ENCODE measurements at places on chromosomes 4 and X.

DNA sequence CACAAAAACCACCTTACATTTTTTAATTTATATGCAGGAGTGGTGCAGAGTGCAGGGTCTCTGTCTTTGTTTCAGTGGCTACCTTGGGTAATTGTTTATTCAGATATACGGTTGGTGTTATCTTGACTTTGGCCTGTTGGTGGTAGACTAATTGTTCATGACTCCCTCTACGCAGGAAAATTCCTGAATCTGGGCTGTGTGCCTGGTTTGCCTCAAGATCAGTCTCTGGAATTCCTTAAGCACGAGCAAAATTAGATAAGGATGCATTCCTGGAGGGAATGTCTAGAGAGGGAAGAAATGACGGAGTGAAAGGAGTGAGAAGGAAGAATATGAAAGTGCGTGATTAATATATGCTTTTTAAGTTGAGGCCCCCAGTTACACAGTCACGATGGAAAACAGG lies 576.9 kb upstream of the PCDH10 start:
- DNase-seq, result no peak
- no peaks in the 10 kb centered on the region for H3K27me3 ChIP-seq
- no peaks in the 10 kb centered on the region for H3K36me3 ChIP-seq
- no peak overlapping the region for H3K4me3 ChIP-seq
- no peaks in the 10 kb centered on the region for H3K4me1 ChIP-seq

GRCh38 chr4:188106454-188106853 lies 2.9 kb downstream of the TRIML2 start:
- H3K4me1 ChIP-seq, result peaks cover 32% of the 10 kb centered on the region
- no peak overlapping the region for H3K4me3 ChIP-seq
- no peaks in the 10 kb centered on the region for H3K27me3 ChIP-seq
- H3K36me3 ChIP-seq, result no peaks in the 10 kb centered on the region

DNA sequence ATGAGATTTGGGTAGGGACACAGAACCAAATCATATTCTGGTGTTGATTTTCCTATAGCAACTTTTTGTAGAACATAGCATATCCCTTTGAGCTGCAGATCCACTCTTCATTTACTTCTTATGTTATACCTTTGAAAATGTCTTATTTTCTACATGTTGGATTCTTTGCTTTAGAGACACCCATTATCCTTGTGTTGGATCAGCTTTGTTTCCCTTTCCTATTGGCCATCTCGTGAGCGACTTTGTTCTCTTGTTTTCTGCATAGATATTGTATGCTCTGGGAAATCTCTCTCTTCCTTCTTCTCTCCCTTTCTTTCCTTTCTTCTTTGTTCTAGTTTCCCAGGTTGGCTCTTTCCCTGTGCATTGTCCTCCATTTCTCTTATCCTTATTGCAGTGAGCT lies 59.6 kb downstream of the DRD5 start:
- H3K27me3 ChIP-seq, result no peaks in the 10 kb centered on the region
- H3K4me1 ChIP-seq, result no peaks in the 10 kb centered on the region
- H3K36me3 ChIP-seq, result no peaks in the 10 kb centered on the region
- no peak for DNase-seq
- no peak overlapping the region for H3K4me3 ChIP-seq
- H3K27ac ChIP-seq, result no peak overlapping the region

- H3K27me3 ChIP-seq, result no peaks in the 10 kb centered on the region
- no peak for DNase-seq
- H3K4me1 ChIP-seq, result no peaks in the 10 kb centered on the region
These were observed 34.4 kb upstream of the ARHGEF6 start for GRCh38 chrX:136814847-136815750.

DNA sequence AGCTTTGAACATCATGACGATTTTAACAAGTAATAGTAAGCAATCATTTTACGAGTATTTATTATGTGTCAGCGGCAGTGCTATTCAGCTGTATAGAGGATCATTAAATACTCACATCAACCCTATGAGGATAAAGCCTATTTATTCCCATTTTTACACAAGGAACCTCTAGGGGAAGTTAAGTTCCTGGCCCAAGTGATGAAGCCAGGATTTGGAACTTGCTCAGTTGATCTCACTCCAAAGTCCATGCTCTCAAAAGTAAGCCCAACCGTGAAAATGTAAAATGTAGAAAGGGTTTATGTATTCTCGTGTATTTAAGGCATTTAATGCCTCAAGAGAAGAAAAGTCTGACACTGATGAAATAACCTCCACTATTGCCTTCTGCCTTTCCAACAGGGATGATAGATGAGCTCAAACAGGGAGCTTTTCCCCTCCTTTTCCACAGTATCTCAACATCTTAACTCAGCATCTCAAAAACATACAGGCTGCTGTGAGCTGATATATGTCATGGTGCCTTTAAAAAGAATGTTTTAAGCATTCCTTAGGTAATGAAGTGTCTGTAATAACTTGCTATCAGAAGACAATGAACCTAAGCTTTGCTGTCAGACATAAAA lies 35.0 kb upstream of the PLA2G12A start:
- no peaks in the 10 kb centered on the region for H3K36me3 ChIP-seq
- H3K27me3 ChIP-seq, result no peaks in the 10 kb centered on the region
- H3K4me3 ChIP-seq, result no peak overlapping the region
- no peak overlapping the region for H3K27ac ChIP-seq
- no peak for DNase-seq
- H3K4me1 ChIP-seq, result no peaks in the 10 kb centered on the region

DNA sequence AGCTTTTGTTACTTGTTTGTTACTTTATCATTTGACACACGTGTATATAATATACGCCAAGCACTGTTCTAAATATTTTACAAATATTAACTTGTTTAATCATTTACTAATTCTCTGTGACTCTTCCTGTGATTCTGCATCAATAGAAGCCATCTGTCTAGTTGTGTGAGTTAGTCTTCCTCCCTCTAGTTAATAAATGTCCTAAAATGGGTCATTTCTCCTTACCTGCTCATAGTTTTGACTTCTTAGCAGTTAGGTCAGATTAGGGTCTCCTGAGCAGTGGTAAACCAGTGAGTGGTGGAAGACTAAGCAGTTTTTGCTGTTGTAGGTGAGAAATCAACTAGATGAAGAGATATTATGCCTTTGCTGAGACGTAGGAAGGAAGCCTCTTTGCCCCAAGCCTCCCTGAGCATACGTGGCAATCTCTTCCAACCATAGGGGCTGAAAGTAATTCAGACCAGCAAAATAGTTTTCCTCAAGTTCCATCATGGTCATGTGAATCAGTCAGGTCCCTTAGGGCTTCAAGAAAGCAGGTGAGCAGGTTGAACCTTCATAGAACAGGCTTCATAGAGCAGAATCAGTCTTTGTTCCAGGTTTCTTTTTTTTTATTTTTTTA lies 38.7 kb upstream of the THOC2 start:
- no peak overlapping the region for H3K4me3 ChIP-seq
- H3K27ac ChIP-seq, result peak overlapping the region; percentile 81
- H3K36me3 ChIP-seq, result no peaks in the 10 kb centered on the region
- DNase-seq, result no peak
- peaks cover 9% of the 10 kb centered on the region for H3K4me1 ChIP-seq

GRCh38 chrX:80334583-80334982 lies 85.7 kb upstream of the TENT5D start:
- no peak overlapping the region for H3K27ac ChIP-seq
- no peak for DNase-seq
- H3K36me3 ChIP-seq, result no peaks in the 10 kb centered on the region
- H3K27me3 ChIP-seq, result no peaks in the 10 kb centered on the region
- no peak overlapping the region for H3K4me3 ChIP-seq

- H3K36me3 ChIP-seq, result no peaks in the 10 kb centered on the region
- no peaks in the 10 kb centered on the region for H3K27me3 ChIP-seq
- H3K27ac ChIP-seq, result no peak overlapping the region
- DNase-seq, result no peak
- no peaks in the 10 kb centered on the region for H3K4me1 ChIP-seq
These were observed 39.2 kb upstream of the CYSLTR1 start for GRCh38 chrX:78366576-78366975.

DNA sequence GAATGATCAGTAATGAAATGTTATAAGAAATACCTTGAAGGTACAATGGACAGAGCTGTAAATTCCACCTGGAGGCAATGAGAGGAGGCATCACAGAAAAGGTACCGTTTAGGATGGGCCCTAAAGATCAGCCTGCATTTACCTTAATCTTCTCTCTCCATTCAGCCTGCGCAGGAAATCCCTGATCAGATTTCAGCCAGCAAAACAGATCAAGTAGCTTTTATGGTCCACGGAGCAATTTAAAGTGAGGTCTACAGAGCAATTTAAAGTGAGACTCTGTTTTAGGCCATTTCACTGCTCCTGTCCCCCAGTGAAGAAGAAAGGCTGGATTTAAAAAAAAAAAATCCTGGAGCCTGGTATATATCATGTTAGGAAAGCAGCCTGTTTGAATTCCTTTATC lies 195.1 kb upstream of the VCX start:
- H3K36me3 ChIP-seq, result no peaks in the 10 kb centered on the region
- no peaks in the 10 kb centered on the region for H3K27me3 ChIP-seq
- no peak overlapping the region for H3K27ac ChIP-seq
- no peak overlapping the region for H3K4me3 ChIP-seq
- no peak for DNase-seq

GRCh38 chrX:119885554-119886428 lies 9.9 kb upstream of the AKAP14 start:
- H3K4me1 ChIP-seq, result peaks cover 7% of the 10 kb centered on the region
- no peak overlapping the region for H3K27ac ChIP-seq
- H3K36me3 ChIP-seq, result no peaks in the 10 kb centered on the region

- no peaks in the 10 kb centered on the region for H3K27me3 ChIP-seq
- no peak for DNase-seq
- no peak overlapping the region for H3K27ac ChIP-seq
- 0 out of 2 replicates have a peak, but pooled peaks cover 5% of the 10 kb centered on the region for H3K4me1 ChIP-seq
- no peaks in the 10 kb centered on the region for H3K36me3 ChIP-seq
These were observed 39.7 kb downstream of the MND1 start for GRCh38 chr4:153384160-153384559.

DNA sequence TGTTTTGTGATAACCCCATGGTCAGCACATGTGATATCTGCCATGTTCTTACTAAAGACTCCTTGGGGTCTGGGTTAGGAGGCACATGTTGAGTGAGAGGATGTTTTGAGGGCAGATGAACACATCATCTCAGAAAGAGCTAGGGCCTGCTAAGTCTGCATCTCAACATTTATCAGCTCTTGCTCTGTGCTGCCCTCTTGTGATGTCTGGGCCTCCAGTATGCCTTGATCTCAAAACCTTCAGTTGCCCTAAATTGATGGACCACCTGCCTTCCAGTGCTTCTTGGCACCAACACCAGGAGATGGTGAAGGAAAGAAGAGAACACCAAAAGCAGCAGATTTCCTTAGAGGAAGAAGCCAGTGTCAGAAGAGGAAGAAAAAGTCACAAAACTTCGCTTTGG lies 22.5 kb downstream of the MID1 start:
- H3K4me1 ChIP-seq, result peaks cover 4% of the 10 kb centered on the region
- no peaks in the 10 kb centered on the region for H3K36me3 ChIP-seq
- H3K27me3 ChIP-seq, result no peaks in the 10 kb centered on the region

GRCh38 chrX:110987292-110987691 lies 108.7 kb upstream of the PAK3 start:
- no peaks in the 10 kb centered on the region for H3K27me3 ChIP-seq
- no peaks in the 10 kb centered on the region for H3K4me1 ChIP-seq
- H3K4me3 ChIP-seq, result no peak overlapping the region
- no peak overlapping the region for H3K27ac ChIP-seq

GRCh38 chr4:24659241-24659961 lies 75.0 kb upstream of the DHX15 start:
- no peak for DNase-seq
- H3K27ac ChIP-seq, result peak overlapping the region; percentile 40
- H3K4me1 ChIP-seq, result peaks cover 38% of the 10 kb centered on the region
- no peaks in the 10 kb centered on the region for H3K36me3 ChIP-seq

DNA sequence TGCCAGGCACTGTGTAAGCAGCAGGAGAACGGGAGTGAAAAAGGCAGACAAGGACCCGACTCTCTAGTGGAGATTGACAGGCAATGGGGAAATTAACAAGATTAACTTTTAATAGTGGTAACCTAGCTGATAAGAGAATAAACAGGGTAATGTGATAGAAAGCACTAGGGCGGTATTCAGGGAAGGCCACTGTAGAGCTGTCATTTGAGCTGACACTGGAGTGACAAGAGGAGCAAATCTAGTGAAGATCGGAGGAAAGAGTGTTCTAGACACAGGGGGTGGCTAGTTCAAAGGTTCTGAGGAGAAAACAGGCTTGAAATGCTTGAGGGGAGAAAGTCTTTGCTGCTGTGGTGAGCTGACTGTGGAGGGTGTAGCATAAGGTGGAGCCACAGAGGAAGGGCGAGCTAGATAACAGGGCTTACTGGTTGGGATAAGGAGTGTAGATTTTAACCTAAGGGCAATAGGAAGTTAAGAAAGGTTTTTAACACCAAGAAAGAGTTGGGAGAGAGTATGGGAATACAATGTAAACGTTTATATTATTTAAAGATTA lies 122.8 kb downstream of the SLC10A7 start:
- no peak for DNase-seq
- H3K27ac ChIP-seq, result no peak overlapping the region
- no peaks in the 10 kb centered on the region for H3K27me3 ChIP-seq
- no peaks in the 10 kb centered on the region for H3K4me1 ChIP-seq

DNA sequence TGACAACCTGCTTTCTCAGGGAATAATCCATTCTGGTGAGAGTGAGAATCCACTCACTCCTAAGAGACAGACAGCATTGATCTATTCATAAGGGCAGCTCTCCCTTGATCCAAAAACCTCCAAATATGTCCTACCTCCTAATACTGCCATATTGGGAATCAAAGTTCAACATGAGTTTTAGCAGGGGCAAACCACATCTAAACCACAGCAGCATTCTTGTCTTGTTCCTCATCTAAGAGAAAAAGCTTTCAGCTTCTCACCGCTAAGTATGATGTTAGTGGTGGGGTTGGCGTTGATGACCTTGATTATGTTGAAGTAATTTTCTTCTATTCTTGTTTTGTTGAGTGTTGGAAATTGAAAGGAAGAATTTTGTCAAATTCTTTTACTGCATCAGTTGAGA lies 69.6 kb downstream of the SERTM2 start:
- H3K4me3 ChIP-seq, result no peak overlapping the region
- no peaks in the 10 kb centered on the region for H3K27me3 ChIP-seq
- DNase-seq, result no peak
- H3K27ac ChIP-seq, result no peak overlapping the region
- no peaks in the 10 kb centered on the region for H3K4me1 ChIP-seq
- H3K36me3 ChIP-seq, result no peaks in the 10 kb centered on the region
